Hair follicle dermal papilla cell (primary cell): ENCODE measurements at places on chromosomes 5 and 9. TPM values are rescaled to one million over a fixed set of nuclear protein-coding genes. Genes with fewer than 3 reads are reported as not detected.

The LCN6 gene
- total RNA-seq: not detected in 2 replicates

The FGF18 gene
- total RNA-seq: 0.12 and 0.16 TPM in 2 replicates

The ROPN1L gene
- 0.32 and 0.36 TPM in 2 replicates for total RNA-seq

The OTP gene
- total RNA-seq: not detected in 2 replicates

The DIPK1B gene
- total RNA-seq: 0.12 TPM in 1 of 2 replicates, not detected in the other

The PIP5K1B gene
- total RNA-seq: not detected in 2 replicates

The ENTREP1 gene
- total RNA-seq: not detected in 2 replicates

The SLC22A5 gene
- total RNA-seq: 8.0 and 9.6 TPM in 2 replicates

The IL31RA gene
- total RNA-seq: 14.0 and 16.0 TPM in 2 replicates

The OBP2B gene
- not detected in 2 replicates for total RNA-seq

The C9orf50 gene
- 0.61 TPM in 1 of 2 replicates, not detected in the other for total RNA-seq

The TMEM174 gene
- total RNA-seq: not detected in 2 replicates

The ANKRD34B gene
- total RNA-seq: not detected in 2 replicates

The ABITRAM gene
- total RNA-seq: 5.6 and 7.1 TPM in 2 replicates

The PRRC1 gene
- 78.1 and 101 TPM in 2 replicates for total RNA-seq

The EGR1 gene
- 0.97 and 2.4 TPM in 2 replicates for total RNA-seq

The TMEM252 gene
- total RNA-seq: not detected in 2 replicates

The STPG3 gene
- not detected in 2 replicates for total RNA-seq

The FAM78A gene
- total RNA-seq: 0.49 and 0.73 TPM in 2 replicates

The KIAA0825 gene
- 8.4 and 12.3 TPM in 2 replicates for total RNA-seq

The NFIB gene
- 7.8 and 13.7 TPM in 2 replicates for total RNA-seq

The WHRN gene
- 2.2 and 3.6 TPM in 2 replicates for total RNA-seq

The PPP2R2B gene
- total RNA-seq: under 0.01 TPM in 1 of 2 replicates, not detected in the other

The LAMC3 gene
- total RNA-seq: 1.8 and 3.7 TPM in 2 replicates

The S1PR3 gene
- total RNA-seq: 18.0 and 26.3 TPM in 2 replicates

The MELK gene
- 7.6 and 9.1 TPM in 2 replicates for total RNA-seq

The GOLPH3 gene
- total RNA-seq: 144 and 145 TPM in 2 replicates

The DCANP1 gene
- not detected in 2 replicates for total RNA-seq

The PRSS3 gene
- total RNA-seq: 0.61 TPM in 1 of 2 replicates, not detected in the other

The QRFP gene
- total RNA-seq: not detected in 2 replicates

The LECT2 gene
- total RNA-seq: not detected in 2 replicates

The PCDHA12 gene
- 0.16 and 0.36 TPM in 2 replicates for total RNA-seq

The RLN2 gene
- not detected in 2 replicates for total RNA-seq

The ZMYND19 gene
- total RNA-seq: 14.0 and 16.6 TPM in 2 replicates

The JAK2 gene
- total RNA-seq: 9.4 and 14.4 TPM in 2 replicates

The FGF1 gene
- total RNA-seq: 6.0 and 11.5 TPM in 2 replicates

The WNT8A gene
- not detected in 2 replicates for total RNA-seq

The ADCY2 gene
- under 0.01 and 0.65 TPM in 2 replicates for total RNA-seq
